Activated CD4-positive, alpha-beta T cell treated with anti-CD3 and anti-CD28 coated beads, Interleukin-2, Interleukin-6, amounts not matched to agents 100 ng/mL and 50 ng/mL, durations not matched to agents 16 hours and 8 hours (primary cell): ENCODE measurements at places on chromosomes 2 and 18.

DNA sequence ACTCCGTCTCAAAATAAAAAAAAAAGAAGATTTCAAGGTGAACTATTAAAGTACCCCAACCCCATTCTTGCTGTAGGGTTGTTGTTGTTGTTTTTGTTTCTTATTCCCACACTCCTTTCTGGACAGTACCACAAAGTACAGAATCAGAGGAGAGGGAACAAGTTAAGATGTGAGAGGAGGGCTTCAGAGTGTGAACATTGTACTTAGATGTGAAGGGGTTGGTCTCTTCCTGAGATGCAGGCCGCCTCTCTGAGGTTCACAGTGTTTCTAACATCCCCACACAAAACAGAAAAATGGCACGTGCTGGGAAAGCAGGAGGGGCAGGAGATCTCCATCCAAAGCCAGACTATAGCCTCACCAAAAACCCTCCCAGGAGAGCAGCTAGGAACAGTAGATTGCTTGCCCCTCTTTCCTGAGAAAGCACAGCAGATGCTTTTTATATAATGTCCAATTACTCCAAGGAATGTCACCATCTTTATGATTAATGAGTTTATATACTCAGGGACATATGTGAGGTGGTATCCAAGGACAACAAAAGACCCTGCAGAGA lies 22.6 kb downstream of the ADD2 start:
- no peak for DNase-seq

GRCh38 chr2:33214436-33214835 lies 262.0 kb upstream of the RASGRP3 start:
- no peak for DNase-seq

DNA sequence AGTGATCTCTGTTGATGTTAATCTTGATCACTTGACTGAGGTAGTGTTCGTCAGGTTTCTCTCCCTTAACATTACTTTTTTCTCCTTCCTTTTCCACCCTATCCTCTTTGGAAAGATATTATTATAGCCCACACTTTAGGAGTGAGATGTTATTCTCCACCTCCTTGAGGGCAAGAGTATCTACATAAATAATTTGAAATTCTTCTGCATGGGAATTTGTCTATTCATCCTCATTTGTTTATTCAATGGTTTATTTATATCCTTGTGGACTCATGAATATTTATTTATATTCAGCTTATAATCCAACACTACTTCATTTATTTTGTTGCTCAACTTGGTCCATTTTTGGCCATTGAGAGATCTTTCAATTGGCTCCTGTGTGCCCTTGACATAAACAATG lies 750.4 kb downstream of the EPHA4 start:
- no peak for DNase-seq

DNA sequence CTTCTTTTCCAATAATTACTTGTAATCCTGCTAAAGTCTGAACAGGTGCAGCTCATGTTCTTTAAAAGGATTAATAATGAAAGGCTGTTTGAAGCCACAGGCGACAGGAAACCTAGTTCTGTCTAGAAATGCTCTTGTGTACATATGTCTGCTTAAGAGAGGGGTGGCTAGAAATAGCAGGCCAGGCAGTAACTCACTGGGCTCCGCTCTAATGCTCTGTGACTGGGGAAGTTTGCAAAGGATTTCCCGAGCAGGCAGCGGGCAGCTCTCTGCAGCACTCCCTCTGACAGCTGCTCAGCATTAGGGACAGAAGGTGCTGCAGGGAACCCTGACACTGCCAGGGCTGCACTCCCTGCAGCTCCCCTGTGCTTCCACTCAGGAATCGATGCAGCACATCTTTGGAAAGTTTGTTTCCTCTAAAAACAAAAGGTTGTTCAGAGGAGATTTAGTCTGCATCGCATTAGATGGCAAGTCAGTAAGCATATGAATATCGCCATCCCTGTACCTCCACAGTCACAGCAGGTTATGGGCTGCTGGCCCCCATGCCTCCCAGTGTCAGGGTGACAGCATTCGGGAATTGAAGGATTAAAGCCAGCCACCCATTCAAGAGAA lies 33.1 kb upstream of the TTC39C start:
- no peak for DNase-seq

DNA sequence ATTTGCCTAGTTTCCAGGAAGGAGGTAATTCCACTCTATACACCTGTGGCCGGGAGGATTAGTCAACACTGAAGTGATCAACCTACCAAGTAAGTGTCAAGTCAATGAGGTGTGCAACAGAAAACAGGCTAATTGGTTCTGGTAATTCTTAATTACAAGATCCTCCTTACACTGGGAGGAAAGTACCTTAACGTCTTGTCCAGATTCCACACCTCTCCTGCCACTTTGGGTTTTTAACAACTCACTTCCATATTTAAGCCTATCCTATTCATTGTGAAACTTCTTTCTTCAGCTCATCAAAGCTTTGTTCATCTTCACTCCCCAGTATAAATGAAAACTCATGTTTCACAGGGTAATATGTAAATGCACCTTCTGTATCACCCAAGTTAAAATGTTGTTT lies 22.0 kb upstream of the MAP4K4 start:
- peak; percentile 41 for DNase-seq

- no peak for DNase-seq
These were observed 11.5 kb downstream of the DIPK1C start for GRCh38 chr18:74445585-74445984.

- DNase-seq, result no peak
These were observed 135.1 kb upstream of the GPC1 start for GRCh38 chr2:240300261-240300821.

DNA sequence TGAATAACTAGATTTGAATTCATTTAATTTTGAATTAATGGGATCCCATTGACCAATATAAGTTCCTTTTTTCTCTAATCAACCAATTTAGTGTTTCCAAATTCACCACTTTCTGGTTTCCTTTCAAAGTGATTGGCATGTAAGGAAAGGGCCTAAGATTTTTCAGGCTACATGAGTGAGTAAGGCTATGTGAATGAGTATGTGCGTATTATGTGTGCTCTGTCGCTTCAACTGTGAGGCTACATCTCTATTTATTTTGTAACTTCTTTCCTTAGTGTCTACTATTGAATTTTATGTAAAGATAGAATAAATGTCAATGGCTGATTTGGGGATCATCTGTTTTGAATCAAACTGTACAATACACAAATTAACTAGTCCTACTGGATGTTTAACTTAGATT lies 110.6 kb downstream of the ABCA12 start:
- DNase-seq, result no peak

GRCh38 chr2:52345676-52346075 lies 1313.7 kb upstream of the NRXN1 start:
- no peak for DNase-seq

- no peak for DNase-seq
These were observed 466.3 kb upstream of the RAB12 start for GRCh38 chr18:8142932-8143331.

GRCh38 chr2:27703638-27704341 lies 40.1 kb downstream of the SLC4A1AP start:
- DNase-seq, result peak; percentile 92

- no peak for DNase-seq
These were observed 56.8 kb downstream of the ATOH8 start for GRCh38 chr2:85810371-85811179.

GRCh38 chr2:71813315-71813714 lies 334.3 kb downstream of the CYP26B1 start:
- DNase-seq, result no peak

GRCh38 chr2:75224636-75225094 lies 25.3 kb upstream of the TACR1 start:
- DNase-seq, result no peak

DNA sequence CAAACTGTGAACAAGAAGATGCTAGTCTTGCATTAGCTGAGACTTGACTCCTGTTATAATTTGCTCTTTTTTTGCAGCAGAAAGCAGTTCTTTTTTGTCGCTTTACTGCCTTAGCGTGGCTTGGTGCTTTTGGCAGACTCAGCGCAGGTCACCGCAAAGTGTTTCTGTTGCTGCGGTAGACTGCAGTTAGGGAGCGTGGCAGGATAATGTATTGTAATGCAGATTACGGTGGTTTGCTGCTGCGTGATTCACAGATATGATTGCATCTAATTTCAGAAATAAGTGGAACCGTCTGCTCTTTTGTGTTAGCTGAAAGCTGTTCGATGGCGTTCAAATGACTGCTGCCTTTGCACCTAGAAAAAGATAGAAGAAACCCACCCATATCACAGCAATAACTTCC lies 131.6 kb upstream of the SATB2 start:
- no peak for DNase-seq

GRCh38 chr2:191351298-191351697 lies 106.1 kb downstream of the MYO1B start:
- no peak for DNase-seq

DNA sequence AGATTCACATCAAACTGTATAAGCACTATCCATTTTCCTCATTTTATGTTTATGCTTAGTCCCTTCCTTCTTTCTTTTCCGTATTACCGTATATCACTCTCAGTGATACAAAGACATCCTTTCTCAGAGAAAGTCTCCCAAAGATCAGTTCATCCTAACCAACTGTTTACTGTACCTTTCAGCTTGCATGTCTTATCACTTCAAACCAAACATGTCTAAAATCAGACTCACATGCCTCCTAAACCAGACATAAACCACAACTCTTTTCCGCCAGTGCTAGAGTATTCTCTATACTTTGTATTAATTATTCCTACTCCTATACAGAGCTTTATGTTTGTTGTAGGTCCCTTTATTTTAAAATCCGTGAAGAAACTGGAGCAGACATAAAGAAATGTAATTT lies 41.5 kb downstream of the KCMF1 start:
- DNase-seq, result no peak

DNA sequence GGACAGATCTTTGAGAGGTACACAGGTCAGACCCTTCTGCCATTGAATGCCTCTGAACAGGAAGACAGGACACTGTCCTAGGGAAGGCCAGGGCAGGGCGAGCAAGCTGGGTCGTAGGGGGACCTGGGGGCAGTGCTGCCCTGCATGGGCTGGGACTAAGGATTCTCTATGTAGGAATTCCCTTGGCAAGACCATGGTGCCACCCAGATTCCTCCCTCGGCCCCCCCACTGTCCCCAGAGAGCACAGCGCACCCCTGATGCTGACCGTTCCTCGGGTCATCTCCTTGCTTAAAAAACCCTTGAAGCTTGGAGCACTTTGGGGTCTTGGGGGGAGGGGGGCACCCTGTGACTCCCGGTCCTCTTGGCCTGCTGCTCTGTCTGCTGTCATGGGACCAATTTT lies 195.1 kb downstream of the SEPTIN10 start:
- no peak for DNase-seq

- no peak for DNase-seq
These were observed 100.5 kb upstream of the GLI2 start for GRCh38 chr2:120635146-120635545.

DNA sequence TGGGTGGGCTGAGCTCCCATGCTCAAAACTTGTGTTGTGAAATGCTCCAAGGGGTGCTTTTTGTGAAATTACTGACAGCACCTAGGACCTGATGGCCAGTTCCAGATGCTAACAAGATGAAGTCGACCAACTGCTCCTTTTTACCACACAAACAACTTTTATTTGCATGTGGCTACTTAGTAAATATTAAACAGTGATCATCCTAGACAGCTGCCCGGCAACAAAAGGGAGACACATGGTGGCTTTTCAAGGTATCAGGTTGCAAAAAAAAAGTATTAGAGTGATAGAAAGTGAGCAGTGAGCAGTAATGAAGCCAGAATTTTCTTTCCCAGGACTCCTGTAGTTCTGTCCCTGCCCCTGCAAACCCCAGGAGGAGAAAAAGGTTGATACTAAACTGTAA lies 118.5 kb downstream of the RPIA start:
- DNase-seq, result no peak

DNA sequence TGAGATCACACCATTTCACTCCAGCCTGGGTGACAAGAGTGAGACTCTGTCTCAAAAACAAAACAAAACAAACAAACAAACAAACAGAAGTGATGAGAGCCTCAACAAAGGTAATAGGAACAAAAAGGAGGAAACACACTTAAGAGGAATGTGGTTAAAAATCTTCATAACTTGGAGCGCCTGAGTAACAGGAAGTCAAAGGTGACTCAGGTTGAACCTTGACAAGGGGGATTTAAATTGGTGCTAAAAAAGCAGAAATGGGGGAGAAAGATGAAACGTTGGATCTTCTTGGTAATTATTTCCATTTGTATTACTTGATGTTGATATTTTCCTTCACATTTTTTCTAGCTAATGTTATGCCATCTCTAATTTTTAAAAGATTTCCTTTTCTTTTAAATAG lies 318.5 kb upstream of the TCF4 start:
- no peak for DNase-seq

DNA sequence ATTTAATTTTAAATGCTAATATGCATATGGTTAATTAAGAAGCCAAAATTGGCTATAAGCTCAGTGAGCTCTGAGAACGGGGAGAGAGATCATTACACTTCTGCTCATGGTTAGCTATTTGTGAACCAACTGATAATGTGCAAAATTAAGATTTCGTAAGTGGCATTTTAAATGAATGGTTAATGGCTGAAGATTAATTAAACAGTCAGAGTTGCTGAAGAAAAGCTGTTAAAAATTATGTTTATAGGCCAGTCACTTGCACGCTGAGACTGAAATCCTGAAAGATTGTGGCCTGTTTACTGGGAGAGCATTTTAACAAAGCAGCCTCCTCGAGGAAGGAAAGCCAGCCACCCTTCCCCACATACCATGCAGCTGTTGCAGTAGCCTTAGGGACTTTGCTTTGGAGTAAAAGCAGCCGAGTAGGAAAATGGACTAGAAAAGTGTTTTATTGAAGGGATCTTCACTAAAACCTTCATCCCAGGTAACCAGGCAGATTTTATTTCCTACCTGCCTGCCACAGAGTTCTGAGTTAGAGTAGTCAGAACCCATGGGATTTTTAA lies 218.8 kb upstream of the NRP2 start:
- DNase-seq, result no peak

- no peak for DNase-seq
These were observed 32.1 kb upstream of the RHOB start for GRCh38 chr2:20414806-20415205.

- DNase-seq, result no peak
These were observed 130.9 kb downstream of the TPGS2 start for GRCh38 chr18:36697905-36698304.

DNA sequence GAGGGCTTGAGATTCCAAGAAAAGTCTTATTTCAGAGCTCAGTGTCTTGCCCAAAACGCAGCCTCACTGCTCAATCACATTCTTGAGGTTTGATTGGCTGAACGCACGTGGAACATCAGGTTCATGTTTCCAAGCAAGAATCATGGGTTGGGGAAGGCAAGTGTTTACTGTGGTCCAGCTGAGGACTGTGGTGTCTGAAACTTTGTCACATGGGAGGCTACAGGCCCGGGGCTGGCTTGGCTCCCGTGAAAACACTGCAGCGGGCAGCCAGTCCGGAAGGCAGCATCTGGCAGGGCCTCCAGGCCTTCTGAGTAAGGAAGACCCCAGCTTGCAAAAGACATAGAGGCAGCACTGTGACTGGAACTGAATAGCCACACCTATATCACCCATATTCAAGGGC lies 84.7 kb downstream of the POLR1A start:
- no peak for DNase-seq

- peak; percentile 35 for DNase-seq
These were observed 20.8 kb downstream of the RBMS1 start for GRCh38 chr2:160472839-160473251.

DNA sequence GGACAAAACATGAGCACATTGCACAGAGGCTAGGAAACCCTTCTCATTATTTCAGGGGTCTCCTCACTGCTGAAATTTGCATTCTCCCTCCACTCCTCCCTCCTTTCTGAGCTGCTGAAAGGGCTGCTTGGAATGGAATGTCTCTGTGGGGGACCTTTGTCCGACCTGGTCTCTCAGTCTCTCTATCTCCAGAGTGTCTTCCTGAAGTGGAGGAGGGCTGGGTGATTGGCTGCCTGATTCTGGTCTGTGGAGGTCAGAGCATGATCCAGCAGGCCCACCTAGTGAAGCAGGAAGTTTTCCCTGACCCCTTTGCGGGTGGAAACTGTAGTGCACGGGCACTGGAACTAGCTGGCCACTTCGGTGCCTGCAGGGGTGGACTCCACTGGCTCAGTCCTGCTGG lies 560.5 kb upstream of the HS6ST1 start:
- no peak for DNase-seq
